ENCODE measurements at places on chromosomes 6 and 20.

GRCh38 chr20:44491635-44492395, 16.1 kb downstream of the TTPAL start:
- DNase-seq, result peak; percentile 42

GRCh38 chr6:57247603-57248002, 25.5 kb upstream of the RAB23 start:
- DNase-seq, result peak; percentile 37

- DNase-seq, result no peak
These were observed 70.8 kb downstream of the PTPN1 start for GRCh38 chr20:50580842-50581544.

GRCh38 chr6:52233975-52234823, 10.1 kb downstream of the IL17F start:
- DNase-seq, result peak; percentile 49

- no peak for DNase-seq
These were observed 8.7 kb upstream of the FAM135A start for GRCh38 chr6:70404658-70405057.

DNA sequence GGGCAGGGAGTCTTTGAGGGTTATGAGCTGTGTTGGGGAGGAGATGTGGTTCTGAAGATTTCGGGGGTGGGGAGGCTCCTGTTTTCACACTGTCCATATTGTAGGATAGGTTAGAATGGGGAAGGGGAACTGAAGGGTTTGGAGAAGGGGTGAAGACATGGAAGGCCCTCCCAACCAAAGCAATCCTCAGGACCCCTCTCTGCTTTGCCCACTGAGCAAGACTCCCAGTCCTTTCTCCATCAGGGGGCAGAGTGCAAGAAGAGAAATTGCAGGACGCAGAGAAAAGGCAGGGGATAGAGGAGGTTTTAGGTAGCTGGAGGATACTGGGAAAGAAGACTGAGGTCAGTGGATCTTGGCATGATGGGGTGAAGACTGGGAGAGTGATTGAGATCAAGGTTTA, 3.9 kb downstream of the SYNGAP1 start:
- no peak for DNase-seq
